Left ventricle myocardium inferior (tissue), 1 donor: ENCODE measurements at places on chromosomes 5 and 9. TPM values are rescaled to one million over a fixed set of nuclear protein-coding genes. Genes with fewer than 3 reads are reported as not detected.

SPATA31E1 gene
- not detected for total RNA-seq

PTBP3 gene
- total RNA-seq, result 12.7 TPM

GARNL3 gene
- total RNA-seq, result 22.9 TPM

NSA2 gene
- total RNA-seq, result 44.1 TPM

DMGDH gene
- 2.4 TPM for total RNA-seq

TPM2 gene
- 1,070 TPM for total RNA-seq

GPX8 gene
- total RNA-seq, result 9.8 TPM

- no peak for DNase-seq
Observed at GRCh38 chr9:32867026-32867425, 83.7 kb downstream of the TMEM215 start.

GRCh38 chr9:128385496-128386460 lies 14.6 kb downstream of the URM1 start:
- DNase-seq, result no peak

DNA sequence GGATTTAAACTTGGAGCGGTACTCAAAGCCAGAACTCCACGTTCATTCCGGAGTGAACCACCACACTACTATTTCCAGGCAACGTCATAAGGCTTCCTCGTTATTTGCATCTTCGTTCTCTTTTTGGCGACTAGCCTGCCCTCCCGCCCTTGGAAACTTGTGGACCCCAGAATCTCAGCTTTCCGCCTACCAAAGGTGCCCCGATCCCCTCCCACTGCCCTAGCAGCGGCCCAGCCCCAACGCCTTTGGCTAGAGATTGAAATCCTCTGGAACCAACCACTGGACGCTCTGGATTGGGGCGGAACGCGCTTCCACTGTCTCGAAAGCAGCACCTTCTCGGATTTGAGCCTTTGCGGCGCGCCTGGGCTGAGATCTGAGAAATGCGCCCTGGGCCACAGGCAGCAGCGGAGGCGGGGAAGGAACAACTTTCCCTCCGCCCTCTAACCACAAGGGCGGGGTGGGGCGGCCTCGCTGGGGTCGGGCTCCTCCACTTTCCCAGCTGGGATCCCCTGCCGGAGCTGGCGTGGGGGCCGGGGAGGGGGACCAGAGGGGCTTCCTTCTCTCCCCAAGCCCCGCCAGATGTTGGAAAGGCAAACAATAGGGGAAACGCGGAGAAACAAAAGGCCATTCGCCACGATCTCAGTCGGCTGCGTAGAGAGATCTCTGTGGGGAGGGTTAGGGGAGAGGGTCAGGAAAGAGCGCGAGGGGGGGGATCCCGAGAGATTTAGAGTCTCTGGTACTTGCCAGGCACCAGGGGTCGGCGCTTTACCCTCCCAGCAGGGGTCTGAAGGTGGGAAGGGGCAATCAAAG lies 1.3 kb downstream of the MOB3B start:
- peak; percentile 73 for DNase-seq

DNA sequence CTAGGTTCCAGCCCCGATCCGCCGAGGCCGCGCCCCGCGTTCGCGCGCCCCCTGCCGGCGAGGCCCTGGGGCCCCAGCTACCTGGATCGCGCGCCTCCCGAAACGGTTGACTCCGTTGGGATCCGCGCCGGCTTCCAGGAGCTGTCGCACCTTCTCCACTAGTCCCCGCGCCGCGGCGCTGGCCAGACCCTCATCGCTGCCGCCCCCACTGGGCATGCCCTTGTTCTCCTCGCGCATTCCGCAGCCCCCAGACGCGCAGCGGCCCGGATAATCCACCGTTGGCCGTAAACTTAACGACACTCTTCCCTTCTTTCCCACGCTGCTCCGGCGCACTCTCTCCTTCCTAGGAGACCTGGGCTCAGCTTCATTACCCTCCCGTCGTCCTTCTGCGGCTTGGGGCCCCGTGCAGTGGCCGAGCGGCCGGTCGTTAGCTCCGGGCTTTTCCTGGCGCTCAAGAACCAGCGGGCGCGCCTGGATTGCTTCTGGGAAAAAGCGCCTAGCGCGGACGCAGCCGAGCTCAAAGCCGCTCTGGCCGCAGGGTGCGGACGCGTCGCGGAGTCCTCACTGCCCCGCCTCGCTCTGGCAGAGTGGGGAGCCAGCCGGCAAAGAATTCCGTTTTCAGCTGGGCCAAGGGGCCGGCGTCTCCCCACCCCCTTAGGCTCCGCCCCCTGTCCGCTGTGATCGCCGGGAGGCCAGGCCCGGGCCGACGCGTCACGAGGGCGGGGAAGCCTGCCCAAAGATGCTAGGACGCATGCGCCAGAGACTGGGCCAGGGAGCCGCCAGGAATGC lies at the start of gene CDKN2B:
Gene CDKN2B, minus strand, starts transcription at position 589 of the 789 bp plus-strand sequence. Its CDS starts 352 bp downstream, at position 237.
- peak; percentile 95 for DNase-seq

GRCh38 chr5:15577132-15577531 lies 77.2 kb downstream of the FBXL7 start:
- DNase-seq, result peak; percentile 33

DNA sequence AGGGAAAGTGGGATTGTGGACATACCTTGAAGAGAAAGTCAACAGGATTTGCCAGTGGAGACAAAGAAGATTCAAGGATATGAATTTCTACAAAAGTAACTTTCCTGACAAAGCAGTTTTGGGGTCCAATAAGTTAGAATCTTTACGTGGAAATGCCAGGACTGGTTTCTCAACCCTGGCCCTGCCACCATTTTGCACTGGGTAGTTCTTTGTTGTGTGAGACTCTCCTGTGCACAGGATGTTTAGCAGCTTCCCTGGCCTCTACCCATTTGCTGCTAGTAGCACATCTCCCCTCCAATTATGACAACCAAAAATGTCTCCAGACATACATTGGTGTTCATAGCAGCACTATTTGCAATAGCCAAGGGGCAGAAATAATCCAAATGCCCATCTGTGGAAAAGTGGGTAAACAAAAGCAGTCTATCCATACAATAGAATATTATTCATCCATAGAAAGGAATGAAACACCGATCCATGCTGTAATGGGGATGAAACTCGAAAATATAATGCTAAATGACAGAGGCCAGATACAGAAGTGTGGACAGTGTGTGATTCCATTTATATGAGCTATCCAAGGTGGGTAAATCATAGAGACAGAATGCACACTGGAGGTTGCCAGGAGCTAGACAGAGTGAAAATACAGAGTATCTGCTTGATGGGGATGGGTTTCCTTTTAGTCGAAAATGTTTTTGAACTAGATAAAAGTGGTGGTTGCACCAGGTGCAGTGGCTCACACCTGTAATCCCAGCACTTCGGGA lies 91.4 kb downstream of the NSUN2 start:
- no peak for DNase-seq

GRCh38 chr5:73346878-73347408 lies 101.6 kb downstream of the FOXD1 start:
- no peak for DNase-seq

GRCh38 chr5:104111632-104112031 lies 549.0 kb upstream of the NUDT12 start:
- DNase-seq, result no peak

GRCh38 chr9:100317706-100318105 lies 35.0 kb downstream of the TEX10 start:
- DNase-seq, result no peak
